ENCODE measurements at places on chromosomes 13 and 19. TPM values are rescaled to one million over a fixed set of nuclear protein-coding genes. Genes with fewer than 3 reads are reported as not detected.

Gene NAPSA
- total RNA-seq = 1.9 TPM

Gene LHB
- total RNA-seq = not detected

Gene CALR3
- total RNA-seq = not detected

Gene SPPL2B
- 206 TPM for total RNA-seq

Gene SIRT6
- total RNA-seq = 83.9 TPM

Gene C1QTNF9B
- total RNA-seq = not detected

Gene NKPD1
- 0.07 TPM for total RNA-seq

Gene P2RY11
- 16.7 TPM for total RNA-seq

Gene ZNF90
- total RNA-seq = 3.4 TPM

Gene IGFL2
- total RNA-seq = 2.5 TPM

Gene NOVA2
- total RNA-seq = 0.72 TPM

Gene PSG11
- total RNA-seq = not detected

Gene ATP4A
- total RNA-seq = not detected

Gene CACNG6
- total RNA-seq = not detected

Gene ODAD3
- 0.22 TPM for total RNA-seq

Gene SYT3
- total RNA-seq = not detected

Gene GARIN5A
- total RNA-seq = 2.1 TPM

Gene MYO1F
- 9.1 TPM for total RNA-seq

Gene UGGT2
- 16.3 TPM for total RNA-seq

Gene TLE2
- 52.4 TPM for total RNA-seq

Gene NLRP13
- not detected for total RNA-seq

Gene SIGLEC6
- 0.98 TPM for total RNA-seq

Gene ZNF534
- total RNA-seq = not detected

Gene CDC42EP5
- 601 TPM for total RNA-seq

Gene IGFL1
- not detected for total RNA-seq

Gene CRTC1
- 7.6 TPM for total RNA-seq

Gene BRCA2
- 4.8 TPM for total RNA-seq

Gene TRIP10
- 67.7 TPM for total RNA-seq

Gene GPR12
- total RNA-seq = 0.05 TPM

Gene ZNF799
- total RNA-seq = 7.3 TPM

Measured in colonic mucosa (tissue), 4 donors.